ENCODE measurements at places on chromosomes 11 and 22. TPM values are rescaled to one million over a fixed set of nuclear protein-coding genes. Genes with fewer than 3 reads are reported as not detected.

DNA sequence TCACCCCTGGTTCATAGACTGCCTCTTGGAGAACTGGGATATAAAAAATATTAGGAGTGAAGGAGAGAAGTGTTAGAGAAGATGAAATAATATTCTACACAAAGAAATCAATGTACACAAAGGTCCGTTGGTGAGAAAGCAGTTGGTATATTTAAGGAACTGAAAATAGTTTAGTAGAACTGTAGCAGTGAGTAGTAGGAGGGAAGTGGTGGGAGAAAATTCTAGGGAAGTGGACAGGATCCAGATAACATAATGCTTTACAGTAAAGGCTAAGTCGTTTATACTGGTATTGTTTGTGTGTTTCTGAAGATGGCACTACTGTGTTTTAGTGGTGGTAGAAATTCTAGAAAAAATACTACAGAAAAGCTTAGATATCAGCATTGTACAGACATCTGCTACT lies 120.8 kb upstream of the CHORDC1 start:
- no peak for DNase-seq

Gene CASP12
- not detected for total RNA-seq

- DNase-seq = no peak
Measured at GRCh38 chr11:118162846-118163245, 10.2 kb upstream of the SCN4B start.

Gene PARVB
- 17.2 TPM for total RNA-seq

- DNase-seq = no peak
Measured at GRCh38 chr11:117627259-117627658, 169.8 kb downstream of the DSCAML1 start.

DNA sequence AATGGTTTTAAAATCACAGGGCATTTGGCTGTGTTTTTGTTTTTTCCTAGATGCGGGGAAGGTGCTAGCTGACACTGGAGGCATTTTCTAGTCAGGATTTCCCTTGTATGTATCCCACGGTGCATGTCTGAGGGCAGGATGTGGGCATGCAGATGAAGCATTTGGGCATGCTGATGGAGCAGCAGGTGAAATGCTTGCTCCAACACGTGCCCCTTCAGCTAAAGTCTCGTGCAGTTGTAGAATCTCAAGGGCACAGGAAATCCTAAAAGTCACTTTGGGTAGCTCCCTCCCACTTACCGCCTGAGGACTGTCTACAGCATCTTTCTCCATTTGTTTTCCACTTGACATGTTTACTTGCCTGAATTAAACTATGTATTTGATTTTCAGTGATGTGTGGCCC lies 429.4 kb upstream of the B3GAT1 start:
- DNase-seq = no peak

Gene RFPL1
- total RNA-seq = not detected

Measured in H9 (cell line).